ENCODE measurements at places on chromosomes 4 and X.

DNA sequence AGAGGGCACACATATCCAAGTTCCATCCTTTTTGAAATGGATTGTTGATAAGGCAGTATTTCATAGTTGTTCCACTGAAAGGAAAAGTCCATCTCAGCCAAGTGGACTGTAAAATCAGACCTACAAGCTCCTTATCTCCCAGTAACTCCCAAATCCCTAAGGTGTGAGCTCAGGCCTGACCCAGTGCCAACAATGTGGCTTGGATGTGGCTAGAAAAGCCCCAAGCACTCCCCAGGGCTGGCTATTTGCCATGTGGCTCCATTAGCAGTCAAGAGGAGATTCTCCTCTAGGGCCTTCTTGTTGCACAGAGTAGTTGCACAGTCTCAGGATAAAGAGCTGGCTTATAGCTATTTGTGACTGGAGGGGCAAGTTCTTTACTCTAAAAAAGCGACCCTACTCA lies 25.0 kb upstream of the DGKK start:
- DNase-seq = no peak

DNA sequence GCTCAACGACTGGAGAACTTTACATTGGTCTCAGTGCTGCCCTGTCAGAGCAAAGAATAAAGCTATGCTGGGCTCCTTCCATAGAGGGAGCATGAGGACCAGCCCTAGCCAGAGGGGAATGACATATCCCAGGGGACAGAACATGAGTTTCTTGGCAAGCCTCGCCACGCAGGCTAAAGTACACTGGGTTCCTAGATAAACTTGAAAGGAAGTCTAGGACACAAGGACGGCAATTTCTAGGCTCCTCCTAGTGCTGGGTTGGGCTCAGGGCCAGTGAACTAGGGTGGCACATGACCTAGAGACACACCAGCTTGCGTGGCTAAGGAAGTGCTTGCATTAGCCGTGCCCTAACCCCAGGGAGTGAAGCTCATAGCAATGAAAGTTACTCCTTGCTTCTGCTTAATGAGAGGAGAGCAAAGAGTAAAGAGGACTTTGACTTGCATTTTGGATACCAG lies 141.0 kb downstream of the MAB21L2 start:
- DNase-seq = no peak

- no peak for DNase-seq
Measured at GRCh38 chr4:113637363-113637762, 124.2 kb downstream of the CAMK2D start.

- no peak for DNase-seq
Measured at GRCh38 chr4:119152741-119153140, 17.1 kb downstream of the MYOZ2 start.

- DNase-seq = no peak
Measured at GRCh38 chr4:187576751-187577150, 418.8 kb upstream of the ZFP42 start.

GRCh38 chr4:55013431-55013955 lies 111.9 kb downstream of the KDR start:
- DNase-seq = no peak

- DNase-seq = no peak
Measured at GRCh38 chrX:108299704-108300103, 138.5 kb downstream of the COL4A6 start.

- no peak for DNase-seq
Measured at GRCh38 chrX:20513185-20513584, 246.5 kb upstream of the RPS6KA3 start.

GRCh38 chr4:125762537-125762936 lies 447.8 kb downstream of the FAT4 start:
- DNase-seq = no peak

GRCh38 chr4:12270546-12270945 lies 841.9 kb upstream of the HS3ST1 start:
- DNase-seq = peak; percentile 20

DNA sequence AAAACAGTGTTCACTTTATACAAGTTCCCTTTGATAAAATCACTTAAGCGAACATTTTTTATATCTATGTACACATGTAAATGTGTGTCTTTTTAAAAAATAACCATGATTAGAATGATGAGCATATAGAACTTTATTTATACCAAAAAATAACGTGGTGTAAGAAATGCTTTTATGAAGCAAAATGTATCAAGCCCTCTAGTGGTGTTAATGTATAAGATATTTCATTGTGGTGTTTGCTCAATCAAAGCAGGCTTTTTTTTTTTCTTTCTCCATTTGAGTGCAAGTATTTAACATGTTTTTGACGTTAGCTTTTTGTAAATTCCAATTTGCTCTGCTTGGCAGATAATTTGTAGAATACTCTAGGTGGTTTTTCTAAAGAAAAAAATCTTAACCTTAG lies 2092.4 kb upstream of the TENM3 start:
- DNase-seq = no peak

DNA sequence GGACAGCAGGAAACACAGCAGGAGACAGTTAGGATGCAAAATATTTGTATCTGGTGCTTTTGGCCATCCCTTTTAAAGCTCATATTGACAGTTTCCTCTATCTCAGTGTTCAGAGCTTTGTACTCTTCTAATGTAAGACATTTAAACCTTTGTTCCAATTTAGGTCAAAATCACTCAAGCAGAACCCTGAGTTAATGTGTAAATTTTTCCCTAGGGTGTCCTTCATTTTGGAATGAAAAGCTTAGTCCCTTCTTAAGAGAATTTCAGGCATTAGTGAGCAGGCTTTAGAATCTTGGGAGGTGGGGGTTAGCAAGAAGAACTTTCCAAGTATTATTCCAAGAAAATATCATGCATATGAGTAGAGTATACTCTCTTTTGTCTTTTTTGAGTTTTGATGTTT lies 188.7 kb downstream of the GBA3 start:
- DNase-seq = no peak

- no peak for DNase-seq
Measured at GRCh38 chr4:121554382-121554781, 142.4 kb downstream of the ANXA5 start.

DNA sequence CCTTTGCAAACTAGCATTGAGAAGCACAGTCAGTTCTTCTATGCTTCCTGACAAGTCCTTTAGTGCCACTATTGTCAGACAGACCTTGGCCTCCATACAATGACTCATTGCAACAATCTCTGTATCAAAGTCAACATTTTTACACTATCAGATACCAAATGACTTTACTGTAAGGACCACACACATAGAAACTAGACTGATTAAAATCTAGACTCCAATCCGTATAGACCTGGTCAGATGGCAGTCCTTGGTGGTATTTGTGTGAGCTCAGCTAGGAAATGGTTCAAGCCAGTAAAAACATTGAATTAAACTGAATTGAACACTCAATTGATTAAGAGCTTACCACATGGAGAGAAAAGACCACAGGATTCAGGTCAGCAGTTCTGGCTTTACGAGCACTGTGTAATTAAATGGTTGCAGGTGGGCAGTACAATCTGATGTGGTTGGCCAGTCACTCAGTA lies 549.8 kb upstream of the LCORL start:
- DNase-seq = no peak

- no peak for DNase-seq
Measured at GRCh38 chr4:176774852-176775251, 17.9 kb downstream of the VEGFC start.

GRCh38 chrX:123088331-123088730 lies 95.7 kb upstream of the GRIA3 start:
- DNase-seq = no peak

- DNase-seq = no peak
Measured at GRCh38 chr4:56666279-56666678, 14.8 kb downstream of the HOPX start.

DNA sequence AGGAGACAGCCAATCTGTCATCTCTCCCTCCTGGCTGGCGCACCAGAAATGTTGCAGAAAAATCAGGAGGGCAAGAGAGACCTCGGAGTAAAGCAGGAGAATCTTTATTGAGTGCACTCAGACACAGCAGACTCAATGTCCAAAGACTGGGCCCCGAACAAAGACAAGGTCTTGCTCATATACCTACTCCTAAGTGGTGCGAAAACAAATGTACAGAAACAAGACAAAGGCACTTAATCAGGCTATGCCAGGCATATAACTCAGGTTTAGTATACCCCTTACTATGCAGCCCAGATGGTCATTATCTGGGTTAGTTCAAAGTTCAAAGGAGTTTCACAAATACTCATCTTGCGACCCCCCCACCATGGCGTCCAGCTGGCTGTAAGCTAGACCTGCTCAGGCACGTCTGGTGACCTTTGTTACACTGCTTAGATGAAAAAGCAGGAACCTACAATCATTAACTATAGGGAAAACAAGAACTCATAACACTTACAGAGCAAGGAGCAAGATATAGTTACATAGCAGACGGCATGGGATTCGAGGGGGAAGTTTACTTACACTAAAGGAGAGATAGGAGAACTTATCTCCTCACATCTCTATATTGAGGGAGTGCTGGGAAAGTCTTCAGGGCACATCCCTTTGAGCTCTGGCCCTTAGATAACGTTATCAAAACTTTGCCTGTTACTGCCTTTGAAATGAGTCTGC lies 27.5 kb downstream of the SULT1E1 start:
- no peak for DNase-seq

DNA sequence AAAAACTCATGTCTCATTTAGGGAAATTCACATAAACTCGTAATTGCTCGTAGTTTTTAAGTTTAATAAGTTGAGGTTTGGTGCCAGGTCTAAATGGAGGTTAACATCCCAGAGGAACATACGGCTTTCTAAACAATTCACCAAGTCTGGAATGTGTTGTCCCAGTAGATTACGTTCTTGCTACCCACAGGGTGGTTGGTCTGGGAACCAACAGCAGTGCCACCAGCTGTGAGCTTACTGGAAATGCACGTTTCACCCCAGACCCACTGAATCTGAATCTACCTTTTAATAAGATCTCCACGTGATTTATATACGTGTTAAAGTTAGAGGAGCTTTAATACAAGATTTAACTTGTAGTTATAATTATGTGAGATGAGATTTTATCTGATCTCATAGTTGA lies 134.3 kb downstream of the BMPR1B start:
- no peak for DNase-seq

DNA sequence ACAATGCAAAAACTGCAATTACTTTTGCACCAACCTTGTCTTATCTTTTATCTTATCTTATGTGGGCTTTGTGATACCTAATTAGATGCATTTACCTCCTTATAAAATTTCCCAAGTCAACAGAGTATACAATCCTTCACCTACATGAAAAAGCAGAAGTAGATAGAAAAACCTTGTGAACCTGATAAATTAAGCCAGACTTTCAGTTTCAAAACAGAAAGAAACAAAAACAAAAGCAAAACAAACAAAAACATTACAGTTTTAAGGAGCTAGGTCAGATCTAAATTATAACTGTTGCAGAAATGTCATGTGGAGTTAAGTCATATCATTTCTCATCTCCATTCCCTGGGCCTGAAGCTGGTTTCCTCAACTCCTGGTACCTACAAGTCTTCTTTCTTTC lies 24.9 kb upstream of the CXXC4 start:
- no peak for DNase-seq

GRCh38 chr4:74314329-74314728 lies 6.1 kb downstream of the EPGN start:
- DNase-seq = no peak

GRCh38 chrX:107978707-107979307 lies 3.4 kb downstream of the TEX13B start:
- DNase-seq = peak; percentile 20

GRCh38 chr4:174256277-174256713 lies 27.2 kb downstream of the FBXO8 start:
- DNase-seq = no peak

DNA sequence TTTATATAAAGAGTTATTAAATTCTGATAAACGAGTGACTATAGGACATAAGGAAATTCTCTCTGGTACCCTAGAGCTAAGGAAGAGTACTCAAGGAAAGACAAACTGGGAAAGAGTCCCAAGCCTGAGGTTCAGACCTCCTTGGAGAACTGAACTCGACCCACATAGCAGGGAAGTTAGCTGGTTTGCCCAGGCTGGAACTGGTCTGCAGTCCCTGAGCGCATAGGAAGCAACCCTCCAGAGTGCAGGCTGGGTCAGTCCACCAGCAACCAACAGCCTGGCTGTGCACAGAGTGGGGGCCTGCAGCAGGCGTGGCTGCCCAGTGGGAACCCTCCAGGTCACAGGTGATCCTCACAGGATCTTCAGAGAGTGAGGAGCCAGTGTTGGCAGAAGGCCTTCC lies 114.1 kb downstream of the SOWAHB start:
- DNase-seq = no peak

DNA sequence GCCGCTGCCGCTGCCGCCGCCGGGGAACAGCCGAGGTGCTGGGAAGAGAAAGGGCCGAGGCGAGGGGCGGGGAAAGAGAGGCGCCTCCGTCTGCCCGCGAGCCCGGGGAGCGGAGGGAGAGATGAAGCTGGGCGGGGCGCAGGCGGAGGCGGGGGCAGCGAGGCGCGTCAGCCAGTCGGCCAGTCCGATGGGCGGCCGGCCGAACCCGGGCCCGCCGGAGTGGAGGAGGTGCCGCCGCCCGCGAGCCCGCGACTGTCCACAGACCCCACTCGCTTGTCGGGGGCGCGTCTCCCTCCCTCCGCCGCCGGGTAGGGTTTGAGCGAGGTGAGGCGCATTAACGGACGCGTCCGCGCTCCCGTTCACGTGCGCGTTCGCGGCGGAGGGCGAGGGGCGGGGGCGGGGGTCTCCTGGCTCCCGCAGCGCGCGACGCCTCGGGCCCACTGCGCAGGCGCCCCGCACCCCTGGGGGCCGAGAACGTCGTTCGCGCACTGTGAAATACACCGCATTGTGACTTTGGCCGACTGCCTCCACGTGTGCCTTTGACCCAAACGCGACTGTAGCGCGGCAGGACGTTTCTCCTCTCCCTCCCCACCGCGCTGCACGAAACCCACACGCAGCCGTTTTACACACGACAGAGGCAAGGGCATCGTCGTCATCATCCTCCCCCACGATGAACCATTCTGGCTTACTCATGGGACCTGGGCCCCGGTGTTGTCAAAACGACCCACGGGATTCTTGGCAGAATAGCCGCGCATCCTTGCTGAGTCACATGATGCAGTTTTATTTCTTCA lies at the start of gene NUDT11:
TSS of gene NUDT11 (minus strand) at position 92 of the 791 bp plus-strand sequence. CDS start 148 bp downstream, outside the sequence.
- peak; percentile 85 for DNase-seq

GRCh38 chr4:165151734-165152133 lies 39.1 kb upstream of the TMEM192 start:
- DNase-seq = no peak

DNA sequence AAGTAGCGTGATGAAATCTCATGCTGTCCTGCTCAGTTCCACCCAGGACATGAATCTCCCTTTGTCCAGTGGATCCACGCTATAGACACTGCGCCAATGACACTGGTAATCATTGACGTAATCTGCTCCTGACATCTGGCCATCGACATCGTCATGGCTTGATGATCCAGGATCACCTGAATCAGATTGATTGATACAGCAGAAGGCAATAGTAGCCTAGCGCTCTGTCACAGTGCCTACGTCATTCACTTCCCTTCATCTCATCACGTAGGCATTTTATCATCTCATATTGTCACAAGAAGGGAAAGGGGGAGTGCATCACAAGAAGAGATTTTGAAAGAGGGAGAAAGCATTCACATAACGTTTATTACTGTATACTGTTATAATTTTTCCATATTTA lies 68.8 kb downstream of the STK32B start:
- DNase-seq = no peak

- DNase-seq = no peak
Measured at GRCh38 chr4:85595098-85595775, 120.3 kb downstream of the ARHGAP24 start.
